ENCODE measurements at places on chromosomes 2 and 18.

- DNase-seq: no peak
These were observed 64.2 kb upstream of the GREB1L start for GRCh38 chr18:21177822-21178221.

DNA sequence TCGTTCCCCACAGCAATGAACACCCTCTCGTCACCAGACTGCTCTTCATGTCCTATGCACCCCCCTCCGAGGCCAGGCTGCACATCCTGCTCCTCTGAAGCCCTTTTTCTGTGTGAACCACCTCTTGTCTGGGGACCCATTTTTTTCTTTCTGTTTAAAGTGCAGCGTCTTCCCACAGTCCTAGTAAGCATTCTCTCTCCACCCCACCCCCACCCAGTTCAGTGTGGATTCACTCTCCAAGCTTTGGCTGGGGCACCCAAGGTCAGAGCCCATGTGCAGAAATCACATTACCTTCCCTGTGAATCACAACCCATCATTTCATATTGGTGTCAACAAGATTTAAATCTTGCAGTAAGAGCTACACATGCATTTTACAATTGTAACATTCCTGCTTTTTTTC is 26.4 kb upstream of the PKDCC start:
- DNase-seq: no peak

GRCh38 chr2:151765760-151766410 is 31.6 kb upstream of the NEB start:
- no peak for DNase-seq

- no peak for DNase-seq
These were observed 6.2 kb downstream of the APOB start for GRCh38 chr2:21037671-21038108.

DNA sequence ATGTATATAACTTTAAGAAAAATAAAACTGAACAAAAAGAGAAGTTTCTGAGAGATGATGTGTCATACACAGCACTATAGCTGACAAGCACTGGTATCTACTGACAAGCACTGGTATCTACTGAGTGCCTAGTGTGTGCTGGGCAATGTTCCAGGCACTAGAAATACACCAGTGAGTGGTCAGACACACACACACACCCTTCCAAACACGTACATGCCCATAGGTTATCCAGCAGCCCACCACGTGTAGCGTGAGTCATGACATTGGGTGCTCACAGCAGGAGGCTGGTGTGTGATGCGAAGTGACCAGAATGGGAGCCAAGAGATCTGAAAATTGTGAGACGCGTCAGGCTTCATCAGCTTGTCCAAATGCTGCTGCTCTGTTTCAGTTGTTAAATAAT is 12.2 kb upstream of the GNAL start:
- no peak for DNase-seq

DNA sequence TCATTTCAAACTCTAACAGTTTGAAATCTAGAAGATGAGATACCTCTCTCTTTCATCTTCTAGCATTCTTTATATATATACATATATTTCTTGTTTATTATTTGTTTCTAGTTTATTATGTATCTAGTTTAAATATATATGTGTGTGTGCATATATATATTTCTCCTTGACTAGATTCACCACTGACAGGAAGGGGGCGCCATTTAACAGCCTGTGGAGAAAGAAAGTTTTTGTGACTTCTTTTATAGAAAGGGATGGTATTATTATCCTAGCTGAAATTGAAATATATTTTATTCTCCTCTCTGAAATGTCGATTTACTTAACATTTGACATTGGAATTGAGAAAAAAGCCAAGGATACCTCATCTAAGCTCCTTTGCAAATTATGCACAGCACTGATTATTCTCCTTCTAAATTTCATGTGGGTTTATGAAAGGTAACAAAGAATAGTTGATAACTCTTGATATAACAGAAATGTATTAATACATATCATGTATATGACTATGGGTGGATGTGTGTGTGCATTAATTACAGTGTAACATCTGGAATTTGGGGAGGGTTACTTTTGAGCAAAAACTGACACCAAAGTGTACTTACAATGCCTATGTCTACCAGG is 160.7 kb upstream of the NT5C1B start:
- no peak for DNase-seq

DNA sequence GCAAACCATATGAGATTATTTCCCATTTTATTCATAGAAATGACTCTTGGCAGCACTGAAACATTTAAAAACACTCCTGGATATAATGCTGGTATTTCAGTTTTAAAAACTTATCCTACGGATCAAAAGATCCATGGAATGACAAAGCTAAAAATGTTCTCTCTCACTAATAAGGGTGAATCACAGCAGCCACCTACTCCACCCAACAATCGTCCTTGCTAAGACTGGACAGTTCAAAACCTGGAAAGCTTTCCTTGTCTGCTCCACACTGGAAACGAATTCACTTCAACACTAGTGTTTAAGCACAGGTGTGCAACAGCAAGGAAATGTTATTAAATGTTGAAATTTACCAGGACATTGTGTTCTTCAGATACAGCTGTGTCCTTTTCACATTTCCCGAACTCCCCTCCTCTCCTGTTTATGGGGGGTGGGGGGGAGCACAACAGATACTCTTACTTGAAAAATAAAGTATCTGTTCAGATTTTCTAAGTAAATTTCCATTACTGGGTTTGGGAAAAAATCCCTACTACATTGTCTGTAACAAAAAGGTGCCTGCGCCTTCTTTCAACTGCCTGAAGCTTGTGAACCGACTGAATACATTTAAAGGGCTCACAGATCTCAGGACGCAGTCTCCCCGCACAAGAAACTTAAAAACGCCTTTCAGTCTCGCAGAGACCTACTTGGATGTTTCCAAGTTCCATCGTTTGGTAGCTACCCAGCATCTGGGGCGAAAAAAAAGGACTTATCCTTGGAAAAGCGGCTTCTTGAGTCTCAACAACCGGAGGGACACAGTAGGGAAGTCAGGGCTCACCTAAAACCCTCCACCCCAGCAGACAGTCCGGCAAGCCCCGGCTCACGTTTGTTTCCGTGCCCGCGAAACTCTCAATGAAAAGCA is 1.3 kb downstream of the YWHAQ start:
- DNase-seq: no peak

DNA sequence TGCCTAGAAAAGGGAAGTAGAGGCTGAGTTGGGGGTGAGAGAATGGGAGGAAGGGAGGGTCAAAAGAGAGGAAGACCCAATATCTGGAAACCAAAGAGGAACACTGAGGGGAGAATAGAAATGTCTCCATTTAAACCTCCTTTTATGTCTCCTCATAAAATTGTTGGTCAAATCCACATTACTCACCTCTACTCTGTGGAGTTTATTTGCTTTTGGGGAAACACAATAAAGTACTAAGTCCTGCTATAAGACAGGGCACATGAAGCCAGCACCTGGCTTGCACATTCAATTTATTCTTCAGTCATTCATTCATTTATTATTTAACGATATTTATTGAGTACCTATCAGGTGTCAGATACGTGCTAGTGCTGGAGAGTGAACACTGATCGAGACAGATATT is 60.3 kb upstream of the NFE2L2 start:
- DNase-seq: no peak

GRCh38 chr2:172555272-172555521 is 693 bp upstream of the PDK1 start:
- no peak for DNase-seq

DNA sequence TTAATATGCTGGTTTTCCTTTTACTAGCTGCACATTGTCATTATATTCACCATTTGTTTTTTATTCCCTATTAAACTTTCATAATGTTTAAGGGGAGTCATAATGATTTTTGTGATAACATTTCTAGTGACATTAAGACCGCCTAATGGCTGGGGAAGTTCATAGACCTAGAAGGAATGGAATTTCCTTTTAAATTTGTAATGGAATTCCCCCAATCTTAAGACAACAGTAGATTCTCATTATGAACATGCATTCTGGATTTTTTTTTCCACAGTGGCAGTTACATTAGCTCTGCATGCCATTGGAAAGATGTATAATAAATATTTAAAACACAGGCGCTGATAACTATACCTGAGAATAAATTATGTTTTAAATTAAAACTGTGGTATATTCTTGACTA is 8.4 kb downstream of the YPEL5 start:
- DNase-seq: no peak

Measured in activated gamma-delta T cell (primary cell).